ENCODE measurements at places on chromosomes 7 and 10. TPM values are rescaled to one million over a fixed set of nuclear protein-coding genes. Genes with fewer than 3 reads are reported as not detected.

SPDYE16 gene
- not detected for total RNA-seq

LAMB1 gene
- 685 TPM for total RNA-seq

- DNase-seq: no peak
Measured at GRCh38 chr7:1713502-1714484, 43.7 kb downstream of the ELFN1 start.

- no peak for DNase-seq
Measured at GRCh38 chr7:18573410-18574234, 78.1 kb downstream of the HDAC9 start.

- DNase-seq: no peak
Measured at GRCh38 chr7:146002431-146003078, 114.0 kb upstream of the CNTNAP2 start.

DNA sequence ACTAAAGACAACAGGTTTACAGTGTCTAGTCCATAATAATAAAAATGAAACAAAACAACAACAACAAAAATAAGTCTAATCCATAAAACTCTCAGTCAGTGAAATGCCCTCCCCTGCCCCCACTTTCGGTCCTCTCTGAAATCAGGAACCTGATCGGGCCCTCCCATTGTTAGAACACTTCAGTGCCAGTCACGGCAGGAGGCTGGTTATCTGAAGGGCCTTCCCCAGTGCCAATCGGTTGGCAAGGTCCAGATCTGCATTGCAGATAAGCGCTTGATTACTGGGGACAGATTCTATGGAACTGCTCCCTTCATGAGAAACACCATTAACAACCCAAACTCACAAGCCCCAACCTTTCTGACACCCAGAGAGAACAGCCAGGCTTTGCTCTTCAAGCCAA lies 72.2 kb upstream of the EEPD1 start:
- DNase-seq: no peak
